ENCODE measurements at places on chromosomes 3 and 15.

GRCh38 chr3:129616713-129617112 is 10.2 kb upstream of the PLXND1 start:
- DNase-seq, result no peak

GRCh38 chr3:28206479-28206878 is 34.9 kb upstream of the CMC1 start:
- DNase-seq, result no peak

GRCh38 chr3:151568184-151568583 is 107.3 kb upstream of the IGSF10 start:
- DNase-seq, result no peak

- no peak for DNase-seq
These were observed 305.5 kb upstream of the DPH6 start for GRCh38 chr15:35851491-35851890.

GRCh38 chr3:31022716-31023115 is 128.3 kb upstream of the GADL1 start:
- no peak for DNase-seq

GRCh38 chr3:56123487-56123886 is 344.8 kb downstream of the ERC2 start:
- DNase-seq, result no peak

DNA sequence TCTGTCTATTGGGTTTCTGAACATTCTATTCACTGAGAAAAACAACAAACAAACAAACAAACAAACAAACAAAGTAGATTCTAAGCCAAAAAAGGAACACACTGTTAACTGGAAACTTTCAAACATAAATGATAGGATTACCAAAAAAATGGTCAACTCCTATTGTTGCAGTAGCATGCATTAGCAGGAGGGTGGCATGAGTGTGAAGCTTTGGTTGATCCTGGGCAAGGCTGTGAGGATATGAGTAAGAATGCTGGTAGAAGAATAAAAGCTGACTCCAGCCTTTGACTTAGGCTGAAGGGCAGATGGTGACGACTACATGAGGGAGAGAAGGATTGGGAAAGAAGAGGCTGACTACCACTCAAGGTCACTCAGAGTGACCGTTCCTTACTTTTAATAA is 810.3 kb downstream of the VGLL3 start:
- DNase-seq, result no peak

GRCh38 chr3:134392336-134392983 is 18.2 kb upstream of the AMOTL2 start:
- DNase-seq, result no peak

DNA sequence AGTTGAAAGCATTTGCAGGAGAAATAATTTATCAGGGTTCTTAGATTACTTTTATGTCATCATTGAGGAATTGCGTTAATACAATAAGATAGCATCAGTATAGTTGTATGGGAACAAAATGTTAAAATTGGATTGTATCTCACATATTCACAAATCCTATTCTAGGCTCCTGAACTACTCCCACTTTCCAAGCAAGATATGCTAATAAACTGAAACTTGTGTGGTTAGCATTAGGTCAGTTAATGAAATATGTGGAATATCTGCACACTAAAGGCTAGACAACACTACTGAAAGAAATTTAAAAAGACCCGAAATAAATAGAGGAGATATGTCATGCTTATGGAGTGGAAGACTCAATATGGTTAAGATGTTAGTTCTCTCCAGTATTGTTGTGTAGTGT is 272.7 kb downstream of the DOCK3 start:
- no peak for DNase-seq

DNA sequence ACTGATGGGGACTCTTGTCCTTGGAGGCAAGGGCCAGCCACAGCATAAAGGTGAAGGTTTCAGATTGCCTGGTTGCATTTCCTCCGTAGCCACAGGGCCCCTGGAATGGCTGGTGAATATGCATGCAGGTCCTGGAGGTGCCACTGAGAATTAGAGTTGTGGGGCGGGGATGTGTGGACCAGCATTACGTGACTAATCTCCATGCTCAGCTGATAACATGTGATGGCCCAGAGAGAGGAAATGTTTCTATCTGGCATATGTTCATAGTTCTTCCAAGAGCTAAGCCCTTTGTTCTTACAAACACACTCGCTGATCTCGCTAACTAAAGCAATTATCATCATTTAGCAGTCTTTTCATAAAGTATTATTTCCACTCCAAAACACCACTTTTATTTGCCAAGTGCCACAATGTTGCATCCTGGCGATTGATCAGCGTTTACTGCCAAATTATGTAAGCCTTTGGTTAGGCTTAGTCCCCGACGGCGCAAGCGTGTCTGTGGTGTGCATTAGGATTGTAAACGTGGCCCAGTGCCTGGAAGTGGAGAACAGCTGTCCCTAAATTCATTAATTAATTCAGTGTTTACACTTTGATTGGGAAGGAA is 55.9 kb downstream of the CGNL1 start:
- no peak for DNase-seq

- DNase-seq, result no peak
These were observed 26.8 kb downstream of the CMC1 start for GRCh38 chr3:28267984-28268849.

DNA sequence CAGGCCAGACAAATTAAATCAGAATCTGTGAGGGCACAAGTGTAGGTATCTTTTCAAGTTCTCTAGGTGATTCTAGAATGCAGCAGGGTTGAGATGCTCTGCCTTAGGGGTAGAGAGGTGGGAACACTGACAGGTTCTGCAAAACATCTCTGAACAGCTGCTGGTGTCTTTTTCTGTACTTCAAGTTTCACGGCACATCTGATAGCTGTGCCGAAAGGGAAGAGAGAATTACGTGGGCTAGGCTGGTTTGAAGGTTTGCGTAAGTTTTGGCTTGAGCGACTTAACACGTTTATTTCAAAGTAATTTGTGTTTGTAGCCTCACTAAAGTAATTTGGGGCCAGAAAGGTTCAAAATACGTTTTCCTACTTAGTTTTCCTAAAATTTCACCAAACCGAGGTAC is 22.5 kb downstream of the PXK start:
- DNase-seq, result no peak

- no peak for DNase-seq
These were observed 77.2 kb upstream of the TPRG1 start for GRCh38 chr3:189094539-189094938.

DNA sequence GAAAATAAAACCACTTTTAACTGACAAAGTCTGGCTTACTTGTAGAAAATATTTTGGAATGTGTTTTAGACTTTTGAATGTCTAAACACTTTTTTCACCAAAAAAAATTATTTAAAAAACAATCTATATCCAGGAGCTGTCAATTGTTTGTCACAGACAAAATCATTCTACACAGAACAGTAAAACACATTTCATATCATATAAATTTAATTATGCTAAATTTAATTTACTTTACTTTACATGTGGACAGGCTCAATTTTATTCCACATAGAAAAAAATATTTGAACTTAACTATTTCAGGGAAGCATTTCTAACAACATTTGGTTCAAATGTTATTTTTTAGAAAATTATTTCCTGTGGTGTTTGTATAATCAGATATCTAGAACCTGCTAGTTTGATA is 1417.0 kb downstream of the ZPLD1 start:
- no peak for DNase-seq

GRCh38 chr15:70479785-70480184 is 283.6 kb downstream of the UACA start:
- DNase-seq, result no peak
